ENCODE measurements at places on chromosomes 12 and 14. TPM values are rescaled to one million over a fixed set of nuclear protein-coding genes. Genes with fewer than 3 reads are reported as not detected.

RBMS2 gene
- 6.2 TPM for total RNA-seq

CRIP1 gene
- total RNA-seq, result 214 TPM

LHX5 gene
- total RNA-seq, result not detected

FANCM gene
- total RNA-seq, result 24.8 TPM

RECQL gene
- total RNA-seq, result 86.4 TPM

PCK2 gene
- 89.2 TPM for total RNA-seq

PLD4 gene
- not detected for total RNA-seq

INHBC gene
- not detected for total RNA-seq

C12orf54 gene
- total RNA-seq, result not detected

KRT8 gene
- total RNA-seq, result 0.66 TPM

HOXC11 gene
- total RNA-seq, result not detected

SYNDIG1L gene
- total RNA-seq, result not detected

ABCC9 gene
- not detected for total RNA-seq

VRTN gene
- not detected for total RNA-seq

FIGNL2 gene
- 0.30 TPM for total RNA-seq

OVCH1 gene
- not detected for total RNA-seq

MUCL1 gene
- not detected for total RNA-seq

SRGAP1 gene
- total RNA-seq, result not detected

CFAP54 gene
- 0.30 TPM for total RNA-seq

KLHDC1 gene
- 1.0 TPM for total RNA-seq

UBR7 gene
- 75.8 TPM for total RNA-seq

ACSM4 gene
- total RNA-seq, result not detected

FGF23 gene
- total RNA-seq, result not detected
